ENCODE measurements at places on chromosomes 5 and 9.
A peak's percentile ranks its signal among the peaks of the same experiment; 100 is the strongest.

GRCh38 chr5:80275347-80275746 is 19.5 kb upstream of the SERINC5 start:
- DNase-seq: no peak

- peak; percentile 17 for DNase-seq
These were observed 9.8 kb upstream of the OLFM1 start for GRCh38 chr9:135077497-135078200.

DNA sequence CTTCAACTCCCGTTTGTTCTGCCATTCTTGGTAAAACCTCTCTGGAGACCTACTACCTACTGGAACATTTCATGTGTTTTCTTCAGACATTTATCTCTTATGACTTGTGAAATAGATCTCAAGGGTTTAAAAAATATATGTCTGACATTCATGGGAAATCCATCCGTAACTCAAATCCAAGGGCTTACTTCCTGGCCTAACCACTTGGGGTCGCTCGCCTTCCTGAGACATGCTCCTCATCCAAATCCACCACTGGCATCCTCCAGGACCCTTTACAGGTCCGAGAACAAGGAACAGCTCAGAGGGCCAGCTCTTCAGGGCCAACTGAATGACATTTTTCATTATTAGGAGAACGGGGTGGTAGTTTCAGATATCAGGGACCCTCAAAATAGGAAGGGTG is 235.1 kb upstream of the TUT7 start:
- no peak for DNase-seq

GRCh38 chr5:34526682-34527305 is 129.3 kb upstream of the RAI14 start:
- DNase-seq: no peak

GRCh38 chr5:164253764-164254163 is 748.3 kb downstream of the MAT2B start:
- no peak for DNase-seq

DNA sequence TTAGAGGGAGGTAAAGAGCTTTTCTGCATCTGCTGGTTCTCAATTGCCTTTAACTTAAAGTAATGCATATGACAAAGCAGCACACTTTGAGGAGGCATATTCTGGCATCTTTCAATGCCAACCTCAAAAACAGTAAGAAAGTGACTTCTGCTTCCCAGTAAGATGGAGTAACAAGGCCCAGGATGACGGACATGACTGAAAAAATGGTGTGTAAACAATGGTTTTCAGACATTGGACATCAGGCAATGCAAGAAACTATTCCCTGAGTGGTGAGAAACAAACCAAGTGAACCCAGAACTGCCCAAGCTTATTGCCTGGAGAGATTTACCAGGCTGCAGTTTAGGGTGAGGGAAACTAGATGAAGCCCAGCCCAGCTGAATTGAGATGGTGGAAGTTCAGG is 39.8 kb upstream of the TTC39B start:
- no peak for DNase-seq

DNA sequence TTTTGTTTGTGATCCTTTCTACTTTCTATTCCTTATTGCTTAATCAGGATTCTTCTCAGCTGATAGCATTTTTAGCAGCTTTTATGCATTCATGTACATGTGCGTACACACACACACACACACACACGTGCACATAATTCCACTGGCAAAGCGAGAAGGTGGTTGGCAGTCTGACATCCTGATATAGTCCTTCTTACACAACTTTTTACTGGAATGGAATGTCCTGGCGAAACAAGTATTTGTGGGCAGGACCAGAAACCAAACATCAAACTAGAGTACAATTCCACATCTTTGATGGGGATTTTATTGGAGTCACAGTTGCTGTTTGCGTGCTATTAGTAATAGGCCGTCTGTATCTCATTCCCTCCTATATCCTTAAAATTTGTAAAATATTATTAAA is 356.5 kb downstream of the CCDC171 start:
- DNase-seq: no peak

GRCh38 chr5:84303315-84303714 is 81.4 kb downstream of the EDIL3 start:
- DNase-seq: no peak

- DNase-seq: peak; percentile 93
These were observed 186.7 kb downstream of the PARP8 start for GRCh38 chr5:50853151-50853550.

DNA sequence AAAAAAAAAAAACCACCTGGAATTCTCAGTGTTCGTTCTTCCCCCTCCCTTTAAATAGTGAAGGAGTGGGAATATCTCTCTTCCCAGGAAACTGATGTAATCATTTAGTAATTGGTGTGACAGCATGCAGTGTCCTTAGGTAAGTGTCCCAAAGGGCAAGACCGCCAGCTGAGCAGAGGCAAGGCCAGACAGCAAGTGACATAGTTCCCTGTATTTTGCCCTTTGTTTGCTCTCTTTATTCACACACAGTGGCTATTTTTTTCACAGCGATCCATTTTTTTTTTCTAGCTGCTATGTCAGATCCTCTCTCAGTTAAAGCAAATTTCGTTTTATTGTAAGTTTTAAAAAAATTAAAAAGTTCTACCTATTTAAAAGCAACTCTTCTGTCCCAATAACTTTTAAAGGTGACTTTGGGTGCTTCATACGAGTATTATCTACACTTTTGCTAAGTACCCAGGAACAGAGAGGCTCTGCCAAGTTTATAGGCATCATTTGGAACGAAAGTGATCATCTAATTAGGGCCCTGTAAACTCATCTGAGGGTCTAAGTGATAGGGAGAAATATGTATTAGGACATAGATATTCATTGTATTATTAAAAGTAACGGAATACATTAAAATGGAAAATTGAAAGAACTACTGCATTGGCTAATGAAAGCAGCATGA is 98.2 kb upstream of the ALDH1A1 start:
- no peak for DNase-seq

GRCh38 chr5:82806513-82806912 is 270.7 kb downstream of the TMEM167A start:
- no peak for DNase-seq

GRCh38 chr9:124934290-124934689 is 6.6 kb downstream of the GOLGA1 start:
- no peak for DNase-seq

GRCh38 chr5:21823588-21823987 is 1029.6 kb downstream of the CDH12 start:
- no peak for DNase-seq

GRCh38 chr5:170522211-170523141 is 18.7 kb downstream of the KCNIP1 start:
- peak; percentile 54 for DNase-seq

GRCh38 chr9:131524665-131525315 is 6.3 kb downstream of the UCK1 start:
- no peak for DNase-seq

DNA sequence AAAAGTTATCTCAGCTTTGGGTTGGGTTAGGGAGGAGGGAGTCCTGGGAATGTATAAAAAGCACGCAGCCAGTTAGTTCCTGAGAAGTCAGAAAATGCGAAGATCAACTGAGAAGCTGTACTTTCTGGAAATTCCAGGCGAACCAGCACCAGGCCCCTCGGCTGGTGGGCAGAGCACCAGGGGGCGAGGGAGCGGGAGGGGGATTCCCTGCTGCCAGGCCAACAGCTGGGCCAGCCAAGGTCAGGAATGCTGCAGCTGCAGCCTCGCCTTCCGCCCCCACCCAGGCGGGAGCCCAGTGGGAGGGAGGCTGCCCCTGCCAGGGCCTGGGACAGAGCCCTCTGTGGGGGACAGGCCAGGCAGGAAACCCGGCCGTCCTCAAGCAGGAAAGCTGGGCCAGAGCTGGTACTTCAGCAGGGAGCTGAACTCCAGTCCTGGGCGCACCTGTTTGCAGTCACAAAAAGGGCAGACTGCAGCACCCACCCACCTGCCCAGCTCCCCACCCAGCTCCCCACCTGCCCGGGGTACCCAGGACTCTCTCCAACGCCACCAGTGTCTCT is 35.5 kb downstream of the VAV2 start:
- DNase-seq: no peak

GRCh38 chr9:73135394-73135793 is 16.3 kb upstream of the ANXA1 start:
- DNase-seq: no peak

GRCh38 chr9:121963528-121963995 is 129.5 kb downstream of the TTLL11 start:
- no peak for DNase-seq

GRCh38 chr9:124412228-124412575 is 3.0 kb downstream of the PSMB7 start:
- DNase-seq: no peak

- DNase-seq: no peak
These were observed 285.1 kb downstream of the TMEM167A start for GRCh38 chr5:82792096-82792495.

- peak; percentile 60 for DNase-seq
These were observed 157.8 kb downstream of the ARHGEF28 start for GRCh38 chr5:73783828-73784227.

- DNase-seq: no peak
These were observed 1.7 kb downstream of the KIF4B start for GRCh38 chr5:155015239-155015638.

GRCh38 chr5:107551088-107551487 is 119.6 kb downstream of the EFNA5 start:
- DNase-seq: no peak

DNA sequence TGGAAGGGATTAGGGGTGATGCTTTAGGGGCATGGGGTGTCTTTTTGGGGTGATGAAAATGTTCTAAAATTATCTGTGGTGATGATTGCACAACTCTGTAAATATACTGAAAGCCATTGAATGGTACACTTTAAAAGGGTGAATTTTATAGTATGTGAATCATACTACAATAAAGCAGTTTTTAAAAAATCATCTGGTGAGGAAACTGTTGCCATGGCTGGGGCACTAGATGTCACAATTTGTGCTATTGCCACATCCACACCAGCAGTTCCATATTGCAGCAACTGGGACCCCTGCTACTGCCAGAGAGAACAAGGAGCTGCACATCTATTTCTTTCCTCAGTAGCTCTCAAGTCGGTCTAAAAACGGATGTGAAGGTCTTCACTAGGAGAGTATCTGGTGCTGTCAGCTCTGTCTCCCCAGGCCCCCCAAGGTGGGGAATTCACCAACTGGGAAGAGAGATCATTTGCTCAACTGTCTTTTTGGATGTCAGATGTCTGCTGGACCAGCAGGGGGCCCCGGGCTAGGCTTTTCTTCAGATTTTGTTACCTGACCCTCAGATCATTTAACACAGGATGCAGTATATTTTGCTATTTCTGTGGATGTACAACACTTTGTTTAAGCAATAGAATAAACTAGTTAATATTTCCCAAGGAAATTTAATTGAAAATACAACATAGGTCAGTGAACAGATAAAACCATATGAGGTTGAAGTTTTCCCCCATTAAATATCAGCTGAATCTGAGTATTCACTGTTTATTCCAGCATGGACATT is 13.2 kb downstream of the CMYA5 start:
- peak; percentile 80 for DNase-seq

DNA sequence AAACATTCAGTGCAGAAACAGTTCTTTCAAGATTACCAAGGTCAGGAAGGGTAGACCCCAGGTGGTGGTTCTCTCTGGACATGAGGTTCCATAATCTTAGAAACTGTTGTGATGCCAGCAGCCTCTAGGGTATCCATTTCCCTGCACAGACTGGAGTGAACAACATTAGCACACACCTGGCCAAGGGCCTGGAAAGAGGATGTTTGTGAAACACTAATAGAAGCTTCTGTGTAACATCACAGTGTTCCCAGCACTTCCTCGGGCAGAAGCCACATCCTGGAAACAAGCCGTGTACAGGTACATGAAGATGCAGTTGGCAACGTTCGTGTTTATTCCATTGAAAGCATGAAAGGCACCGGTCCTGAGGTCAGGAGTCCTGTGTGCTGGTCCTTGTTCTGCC is 598.2 kb upstream of the KLF4 start:
- DNase-seq: no peak

DNA sequence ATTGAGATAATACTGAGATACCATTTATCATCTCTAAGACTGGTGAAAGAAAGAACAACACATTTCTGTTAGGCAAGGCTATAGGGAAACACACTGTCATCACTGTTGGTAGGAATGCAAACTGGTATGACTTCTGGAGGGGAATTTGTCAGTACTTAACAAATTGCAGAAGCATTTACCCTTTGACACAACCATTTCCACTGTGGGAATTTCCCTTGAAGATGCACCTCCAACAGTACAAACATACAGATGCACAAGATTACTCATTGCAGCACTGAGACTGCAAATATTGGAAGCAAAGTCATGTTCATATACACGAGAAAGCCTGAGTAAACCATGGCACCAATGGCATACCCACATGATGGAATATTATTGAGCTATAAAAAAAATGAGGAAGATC is 17.6 kb downstream of the GM2A start:
- DNase-seq: peak; percentile 56

GRCh38 chr5:177018341-177018740 is 4.2 kb upstream of the ZNF346 start:
- DNase-seq: no peak

DNA sequence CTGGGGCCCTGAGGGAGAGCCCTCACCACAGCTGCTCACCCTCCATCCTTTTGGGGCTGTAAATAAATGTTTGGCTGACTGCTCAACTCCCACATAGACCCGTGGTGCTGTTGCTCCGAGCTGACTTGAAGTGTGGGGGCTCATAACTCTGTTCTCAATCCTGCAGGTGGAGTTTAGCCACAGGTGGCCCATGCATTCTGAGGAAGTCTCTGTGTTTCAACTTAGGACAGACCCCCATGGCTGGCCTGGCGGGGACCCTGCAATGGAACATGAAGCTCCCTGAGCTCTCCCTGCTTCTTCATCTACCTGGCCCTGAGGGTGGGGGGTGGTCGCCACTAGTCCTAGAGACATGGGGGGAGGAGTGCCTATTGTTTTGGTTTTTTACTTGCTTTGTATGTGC is 19.7 kb downstream of the NDUFS6 start:
- no peak for DNase-seq

DNA sequence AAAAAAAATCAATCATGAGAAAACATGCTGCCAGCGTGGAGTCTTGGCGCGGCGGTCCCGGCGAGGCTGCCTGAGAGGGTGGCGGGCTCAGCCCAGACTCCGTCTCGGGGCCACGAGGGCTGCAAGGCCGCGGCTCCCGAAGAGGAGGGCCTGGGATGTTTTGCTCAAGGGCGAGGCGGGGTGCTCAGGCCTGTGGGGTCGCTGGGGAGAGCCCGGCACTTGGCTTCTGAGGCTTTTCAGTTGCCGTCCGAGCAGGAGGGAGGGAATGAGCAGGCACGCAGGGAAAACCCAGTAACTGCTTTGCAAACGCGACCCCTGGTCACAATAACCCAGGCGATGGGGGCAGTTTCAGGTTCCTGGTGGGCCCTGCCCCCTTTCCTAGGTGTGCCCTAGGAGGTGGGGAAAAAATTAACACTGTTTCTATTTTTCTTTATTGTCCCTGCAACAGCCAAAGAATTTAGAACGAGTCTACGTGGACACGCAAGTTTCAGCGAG is 3.2 kb upstream of the IRX2 start:
- no peak for DNase-seq

GRCh38 chr5:32494827-32495226 is 50.3 kb upstream of the ZFR start:
- DNase-seq: no peak

DNA sequence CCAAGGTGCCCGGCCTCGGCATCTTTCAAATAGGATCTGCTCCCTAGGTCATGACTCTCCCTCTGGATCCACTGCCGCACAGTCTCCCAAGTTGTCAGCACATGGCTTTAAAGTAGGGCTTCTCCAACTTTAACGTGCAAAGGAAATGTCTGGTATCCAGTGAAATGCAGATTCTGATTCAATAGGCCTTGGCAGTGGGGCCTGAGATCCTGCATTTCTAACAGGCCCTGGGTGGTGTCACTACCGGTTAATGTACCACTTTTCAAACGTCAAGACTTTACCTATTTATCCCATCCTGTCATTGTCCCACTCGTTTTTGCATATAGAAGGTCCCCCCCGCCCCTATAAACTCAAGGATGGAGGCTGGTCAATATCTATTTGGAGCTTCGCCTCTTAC is 137.6 kb upstream of the ZNF618 start:
- no peak for DNase-seq

GRCh38 chr9:93139365-93140182 is 5.5 kb upstream of the NINJ1 start:
- DNase-seq: no peak
